Skeletal muscle tissue (tissue), 5 donors: ENCODE measurements at places on chromosomes 13 and 19. TPM values are rescaled to one million over a fixed set of nuclear protein-coding genes. Genes with fewer than 3 reads are reported as not detected.

The ERICH6B gene
- not detected for total RNA-seq

The MIDN gene
- total RNA-seq: 5.2 TPM

The SLC7A9 gene
- 1.0 TPM for total RNA-seq

The FXYD1 gene
- 45.4 TPM for total RNA-seq

The CGB5 gene
- total RNA-seq: not detected

The CPB2 gene
- total RNA-seq: not detected

The OLFM2 gene
- total RNA-seq: 18.8 TPM

The NKPD1 gene
- not detected for total RNA-seq

The AP1M2 gene
- total RNA-seq: 3.1 TPM

The HIPK4 gene
- total RNA-seq: not detected

The ZNF558 gene
- 20.4 TPM for total RNA-seq

The CAMSAP3 gene
- total RNA-seq: not detected

The STX10 gene
- 24.5 TPM for total RNA-seq

The CDC42EP5 gene
- 31.8 TPM for total RNA-seq

The TRMT1 gene
- total RNA-seq: 13.0 TPM

The FSD1 gene
- not detected for total RNA-seq

The ATP8A2 gene
- total RNA-seq: 2.1 TPM

The CLDND2 gene
- total RNA-seq: not detected

The GRK1 gene
- total RNA-seq: not detected

The DBP gene
- 6.8 TPM for total RNA-seq

The MADCAM1 gene
- total RNA-seq: 2.6 TPM

The CRX gene
- not detected for total RNA-seq

The NTF4 gene
- total RNA-seq: not detected

The IRS2 gene
- total RNA-seq: 2.6 TPM

The CIC gene
- 10.4 TPM for total RNA-seq

The LYPD5 gene
- not detected for total RNA-seq

The DENND1C gene
- not detected for total RNA-seq

The JSRP1 gene
- total RNA-seq: 79.3 TPM

The ZNF44 gene
- 13.6 TPM for total RNA-seq

The C2CD4C gene
- 0.52 TPM for total RNA-seq

The ZNF536 gene
- total RNA-seq: 3.1 TPM

The SLC10A2 gene
- total RNA-seq: not detected

The GSX1 gene
- not detected for total RNA-seq

The BORA gene
- total RNA-seq: 2.6 TPM

The F7 gene
- under 0.01 TPM for total RNA-seq

The SCAF1 gene
- total RNA-seq: 8.4 TPM

The MYADM gene
- total RNA-seq: 20.9 TPM

The CFAP97D2 gene
- total RNA-seq: not detected

The SLITRK6 gene
- 3.7 TPM for total RNA-seq

The HSPB6 gene
- 52.7 TPM for total RNA-seq
